ENCODE measurements at places on chromosomes 11 and 22.

DNA sequence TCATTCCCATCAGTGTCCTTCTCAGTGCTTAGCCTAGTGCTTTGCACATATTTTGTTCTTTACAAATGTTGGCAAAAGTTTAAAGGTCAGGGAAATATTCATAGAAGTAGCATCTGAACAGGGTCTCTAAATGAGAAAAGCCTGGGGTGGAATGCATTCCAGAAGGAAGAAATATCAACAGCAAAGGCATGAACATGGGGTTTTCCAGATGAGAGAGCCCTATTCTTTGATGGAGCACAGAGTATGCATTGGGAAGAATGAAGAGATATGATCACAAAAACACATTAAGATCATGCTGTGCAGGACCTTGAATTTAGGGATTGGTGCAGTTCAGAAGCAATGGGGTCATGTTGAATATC, 140.2 kb downstream of the SNX19 start:
- no peak for DNase-seq

GRCh38 chr22:28023036-28023435, 104.0 kb upstream of the PITPNB start:
- no peak for DNase-seq

DNA sequence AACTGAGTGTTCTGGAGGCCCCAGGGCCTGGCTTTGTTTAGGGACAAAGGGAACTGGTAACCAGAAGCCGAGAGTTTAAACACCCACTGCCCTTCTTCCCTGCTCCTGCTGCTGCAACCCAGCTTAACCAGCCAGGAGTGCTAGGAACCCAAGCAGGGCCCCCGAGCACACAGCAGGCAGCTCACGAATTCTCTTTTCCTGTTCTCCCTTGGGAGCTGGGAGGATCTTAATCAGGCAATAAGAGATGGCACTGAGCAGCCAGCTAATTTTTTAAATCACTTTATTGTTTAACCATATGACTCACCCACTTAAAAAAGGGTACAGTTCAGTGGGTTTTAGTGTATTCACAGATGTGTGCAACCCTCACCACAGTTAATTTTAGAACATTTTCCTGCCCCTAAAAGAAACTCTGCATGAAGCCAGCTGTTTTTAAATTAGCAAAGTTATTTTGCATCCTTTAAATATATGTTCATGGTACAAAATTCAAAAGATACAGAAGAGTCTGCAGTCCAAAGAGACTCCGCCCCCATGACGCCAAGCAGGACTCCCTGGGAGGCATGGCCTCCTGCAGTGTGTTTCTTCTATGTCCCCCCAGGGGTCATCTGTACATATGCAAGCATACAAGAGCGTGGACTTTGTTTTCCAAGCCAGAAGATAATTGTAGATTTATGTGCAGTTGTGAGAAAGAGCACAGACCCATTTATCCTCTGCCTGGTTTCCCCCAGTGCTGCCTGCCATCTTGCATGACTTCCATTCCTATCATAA, 18.9 kb upstream of the PPP6R3 start:
- no peak for DNase-seq

- no peak for DNase-seq
These were observed 4.1 kb upstream of the MAPK11 start for GRCh38 chr22:50274311-50274710.

GRCh38 chr11:102799681-102800340, 1.9 kb upstream of the MMP1 start:
- no peak for DNase-seq

GRCh38 chr11:113334183-113334582, 19.8 kb downstream of the TTC12 start:
- no peak for DNase-seq

DNA sequence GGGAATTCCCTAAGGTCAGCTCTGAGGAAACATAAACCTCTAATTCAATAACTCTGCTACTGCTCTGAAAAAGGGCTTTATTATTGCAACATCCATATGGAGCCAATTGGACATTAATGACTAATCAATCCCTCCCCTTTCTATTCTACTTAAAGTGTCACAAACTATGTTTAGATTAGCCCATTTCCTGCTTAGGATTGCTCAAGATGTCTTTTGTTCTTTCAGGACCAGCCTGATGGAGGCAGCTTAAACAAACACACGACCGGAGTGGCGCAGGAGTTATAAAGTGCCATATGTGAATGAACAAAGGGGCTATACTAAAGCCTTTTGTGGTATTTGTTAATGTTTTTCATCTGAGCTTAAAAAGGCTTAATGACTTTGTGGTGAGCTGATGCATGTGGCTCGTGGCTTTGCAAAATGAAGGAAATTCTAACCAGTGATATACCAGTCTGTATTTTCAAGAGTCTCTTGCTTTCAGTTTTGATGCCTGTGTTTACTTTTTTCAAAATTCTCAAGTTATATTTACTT, 354.4 kb downstream of the SOX6 start:
- DNase-seq = no peak

GRCh38 chr11:78801161-78801884, 226.7 kb upstream of the NARS2 start:
- no peak for DNase-seq

GRCh38 chr11:113023228-113023627, 62.0 kb downstream of the NCAM1 start:
- no peak for DNase-seq

GRCh38 chr11:66324664-66325063, 7.8 kb upstream of the CD248 start:
- DNase-seq = no peak

DNA sequence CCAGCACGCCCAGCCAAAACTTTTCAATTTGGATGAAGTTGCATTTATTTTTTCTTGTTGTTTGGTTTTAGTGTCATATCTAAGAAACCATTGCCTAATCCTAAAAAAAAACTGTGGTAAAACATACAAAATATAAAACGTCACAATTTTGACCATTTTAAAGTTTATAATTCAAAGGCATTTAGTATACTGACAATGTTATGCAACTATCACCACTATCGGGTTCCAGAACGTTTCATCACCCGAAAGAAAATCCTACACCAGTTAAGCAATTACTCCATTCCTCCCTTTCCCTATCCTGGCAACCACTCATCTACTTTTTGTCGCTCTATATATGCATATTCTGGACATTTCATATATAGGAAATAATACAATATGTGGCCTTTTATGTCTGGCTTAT, 30.5 kb upstream of the PHOX2A start:
- no peak for DNase-seq

- no peak for DNase-seq
These were observed 61.7 kb downstream of the PTPRJ start for GRCh38 chr11:48041877-48042695.

DNA sequence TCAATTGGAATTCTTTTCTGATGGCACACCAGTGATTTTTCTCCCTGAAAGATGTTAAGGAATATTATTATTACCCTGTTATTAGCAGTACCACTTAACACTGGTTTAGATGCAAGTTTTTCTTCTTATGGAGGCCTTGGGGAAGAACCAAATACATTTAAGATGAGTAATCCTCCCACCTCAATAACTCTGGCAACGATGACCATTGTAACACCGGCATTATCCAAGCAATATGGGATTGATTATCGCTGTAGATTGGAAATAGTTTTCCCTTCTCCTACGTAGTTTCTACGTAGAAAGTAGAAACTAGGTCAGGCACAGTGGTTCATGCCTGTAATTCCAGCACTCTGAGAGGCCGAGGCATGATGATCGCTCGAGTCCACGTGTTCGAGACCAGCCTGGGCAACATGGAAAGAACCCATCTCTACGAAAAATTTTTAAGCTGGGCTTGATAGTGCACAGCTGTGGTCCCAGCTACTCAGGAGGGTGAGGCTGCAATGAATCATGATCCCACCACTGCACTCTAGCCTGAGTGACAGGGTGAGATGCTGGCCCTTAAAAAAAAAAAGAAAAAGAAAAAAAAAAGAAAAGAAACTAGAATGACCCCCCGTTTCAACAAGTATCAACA, 45.5 kb downstream of the PACSIN2 start:
- DNase-seq = no peak

DNA sequence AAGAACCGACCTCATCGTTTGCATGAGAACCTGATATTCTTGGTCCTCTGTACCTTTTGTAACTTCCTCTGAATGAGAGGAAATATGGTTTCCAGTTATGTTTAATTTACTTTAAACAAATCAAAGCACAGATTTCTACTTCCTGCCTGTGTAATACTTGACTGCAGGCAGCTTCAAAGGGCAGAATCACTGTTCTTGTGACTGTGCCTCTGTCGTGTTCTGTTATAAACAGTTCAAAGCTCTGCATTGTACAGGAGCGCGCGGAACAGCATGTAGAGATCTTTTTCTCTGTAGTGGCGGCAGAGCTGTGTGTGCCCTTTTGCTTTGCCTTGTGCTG, 73.2 kb upstream of the CLDN5 start:
- DNase-seq = no peak

DNA sequence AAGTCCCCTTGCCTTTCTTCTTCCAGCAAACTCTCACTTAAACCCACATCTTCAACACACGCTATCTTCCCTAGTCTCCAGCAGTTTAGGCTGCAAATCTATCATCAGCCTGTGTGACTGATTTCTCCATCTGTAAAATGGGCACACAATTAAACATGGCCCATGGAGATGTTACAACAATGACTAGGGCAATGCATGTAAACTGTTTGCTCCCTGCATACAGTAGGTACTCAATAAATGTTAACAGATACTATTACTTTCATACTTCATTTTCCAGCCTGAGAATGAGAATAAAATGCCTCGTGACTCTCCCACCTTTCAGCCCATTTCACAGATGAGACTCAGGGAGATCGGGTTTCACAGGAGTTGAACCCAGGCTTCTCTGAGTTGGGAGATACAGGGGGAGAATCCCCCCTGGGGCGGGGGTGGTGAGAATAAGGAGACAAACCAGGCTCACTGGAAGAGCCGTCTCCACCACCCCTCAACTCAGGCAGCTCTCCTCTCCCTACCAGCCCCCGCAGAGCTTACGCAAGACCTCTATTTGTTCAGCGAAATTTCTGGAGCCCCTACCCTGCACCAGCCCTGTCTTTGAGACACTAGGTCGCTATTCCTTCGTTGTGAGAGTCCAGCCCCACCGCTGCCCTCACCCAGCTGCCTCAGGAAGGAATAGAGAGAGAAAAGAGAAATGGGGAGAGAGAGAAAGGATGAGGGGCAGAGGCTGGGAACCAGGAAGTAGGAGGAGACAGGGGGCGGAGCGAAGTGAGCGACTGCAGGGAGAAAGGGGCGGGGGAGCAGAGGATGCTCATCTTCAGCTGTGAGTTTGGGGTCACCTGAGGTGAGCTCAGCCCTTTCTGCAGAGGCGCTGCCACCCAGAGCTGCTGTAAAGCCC, 42.1 kb upstream of the KLHL35 start:
- DNase-seq = peak; percentile 2

- DNase-seq = no peak
These were observed 5.1 kb downstream of the GTPBP1 start for GRCh38 chr22:38710866-38711265.
